ENCODE measurements at places on chromosomes 11 and 22.

DNA sequence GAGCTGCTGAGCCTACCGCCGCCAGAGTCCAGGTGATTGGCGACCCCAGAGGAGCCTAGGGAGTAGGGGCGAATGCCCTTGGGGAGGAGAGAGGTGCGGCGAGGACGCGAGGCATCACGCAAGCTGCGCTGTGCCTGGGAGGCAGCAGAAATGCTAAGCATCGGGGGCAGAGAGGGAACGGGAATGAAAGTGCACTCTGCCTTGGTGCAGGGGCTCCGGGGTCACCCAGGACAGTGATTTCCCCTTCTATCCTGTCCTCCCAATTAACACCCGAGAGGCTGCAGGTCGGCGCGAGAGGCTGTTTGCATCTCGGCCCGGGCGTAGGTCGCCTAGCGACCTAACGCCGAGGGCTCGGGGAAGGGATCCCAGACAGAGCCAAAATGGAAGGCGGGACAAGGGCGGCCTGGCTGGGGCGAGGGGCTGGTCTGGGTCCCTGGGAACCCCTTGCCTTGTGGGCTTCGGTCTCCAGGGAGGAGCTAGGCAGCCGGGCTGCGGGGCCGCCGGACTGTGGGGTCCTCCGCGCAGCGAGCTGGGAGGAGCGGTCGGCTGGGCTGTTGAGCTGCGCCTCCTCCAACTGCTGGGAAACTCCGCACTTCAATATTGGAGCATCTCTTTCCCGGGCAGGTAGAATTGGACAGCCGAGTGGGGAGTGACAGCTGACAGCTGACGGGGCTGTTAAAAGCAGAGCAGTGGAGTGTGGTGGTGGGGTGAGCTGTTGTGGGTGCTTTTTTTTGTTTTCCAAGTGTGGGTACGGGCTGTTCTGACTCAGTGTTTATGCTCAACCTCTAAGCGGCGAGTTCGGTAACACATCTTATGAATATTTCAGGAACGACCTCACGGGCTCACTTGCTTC, 657 bp downstream of the ELMOD1 start:
- DNase-seq, result peak; percentile 10

DNA sequence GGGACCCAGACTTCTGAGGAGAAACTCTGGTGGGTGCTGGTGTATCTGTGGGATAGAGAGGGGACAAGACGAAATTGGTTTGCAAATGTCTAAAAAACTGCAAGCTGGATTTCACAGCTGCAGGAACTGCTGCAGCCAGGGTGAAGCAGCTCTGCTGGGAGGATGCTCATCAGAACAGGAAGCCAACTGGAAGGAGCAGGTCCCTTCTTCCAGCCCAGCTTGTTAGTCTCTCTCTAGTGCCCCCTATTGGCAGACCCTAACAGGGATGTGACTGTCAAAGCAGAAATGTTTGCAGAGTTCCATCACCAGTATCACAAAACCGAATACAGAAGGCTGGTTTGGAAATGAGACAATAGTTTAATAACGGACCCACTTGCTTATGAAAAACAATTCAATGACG, 74.8 kb upstream of the SLC22A12 start:
- no peak for DNase-seq

- no peak for DNase-seq
Observed at GRCh38 chr11:30316237-30316636, 6.7 kb upstream of the ARL14EP start.

DNA sequence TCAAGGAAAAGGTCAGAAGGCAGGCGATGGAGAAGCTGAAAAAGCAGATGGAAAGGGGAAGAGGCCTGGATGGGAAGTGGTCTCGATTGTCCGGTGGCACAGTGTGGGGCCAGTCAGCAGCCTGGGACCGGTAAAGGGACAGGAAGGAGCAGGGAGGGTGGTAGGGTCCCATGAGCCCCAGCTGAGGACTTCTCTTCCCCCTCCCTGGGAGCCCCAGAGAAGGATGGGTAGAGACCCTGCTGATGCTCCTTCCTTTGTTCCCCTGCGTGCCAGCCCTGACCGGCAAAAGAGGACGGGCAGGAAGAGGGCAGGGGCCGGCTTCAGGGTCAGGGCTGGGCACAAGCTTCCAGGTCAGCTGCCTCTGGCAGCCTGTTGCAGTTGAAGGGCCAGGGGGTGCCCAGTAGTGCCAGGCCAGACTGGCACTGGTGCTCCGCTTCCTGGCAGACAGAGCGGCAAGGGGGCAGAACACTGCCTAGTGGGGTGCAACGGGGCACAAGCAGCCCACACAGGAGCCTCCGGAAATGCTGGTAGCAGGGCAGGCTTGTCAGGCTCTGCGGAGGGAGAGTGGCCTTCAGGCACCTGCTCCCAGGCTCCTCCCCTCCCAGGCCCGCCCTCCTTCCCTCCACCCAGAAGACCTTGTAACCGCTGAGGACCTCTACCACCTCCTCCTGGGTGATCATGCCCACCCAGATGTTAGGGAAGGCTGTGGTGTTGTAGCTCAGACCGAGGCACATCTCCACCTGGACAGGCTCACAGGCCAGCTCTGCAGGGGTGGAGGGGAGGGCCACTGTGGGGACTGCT, 739 bp upstream of the C1QTNF5 start:
- DNase-seq, result no peak

DNA sequence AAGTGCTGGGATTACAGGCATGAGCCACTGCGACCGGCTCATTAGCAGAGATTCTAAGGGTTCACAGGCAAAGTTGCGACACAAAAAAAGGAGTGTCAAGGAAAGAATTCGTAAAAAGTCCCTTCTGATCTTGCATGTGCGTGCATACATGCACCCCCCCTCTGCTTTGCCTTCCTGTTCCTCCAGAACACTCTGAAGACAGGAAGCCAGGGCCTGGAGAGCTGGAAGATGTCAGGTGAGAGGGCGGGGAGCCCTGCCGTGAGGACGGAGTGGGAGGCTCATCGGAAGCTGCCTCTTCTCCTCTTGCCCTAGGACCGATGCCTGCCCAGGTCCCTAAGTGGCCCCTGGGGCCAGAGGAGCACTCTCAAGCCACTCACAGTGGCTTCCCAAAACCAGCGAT, 89.1 kb downstream of the LARGE1 start:
- DNase-seq, result no peak

DNA sequence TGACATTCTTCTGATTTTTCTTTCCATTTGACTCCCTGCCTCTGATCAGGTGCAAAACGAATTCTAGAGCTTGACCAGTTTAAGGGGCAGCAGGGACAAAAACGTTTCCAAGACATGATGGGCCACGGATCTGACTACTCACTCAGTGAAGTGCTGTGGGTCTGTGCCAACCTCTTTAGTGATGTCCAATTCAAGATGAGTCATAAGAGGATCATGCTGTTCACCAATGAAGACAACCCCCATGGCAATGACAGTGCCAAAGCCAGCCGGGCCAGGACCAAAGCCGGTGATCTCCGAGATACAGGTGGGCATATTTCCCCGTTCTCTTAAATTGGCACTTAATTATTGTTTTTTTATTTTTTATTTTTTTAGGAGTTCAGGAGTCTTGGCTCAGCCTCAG, 15.4 kb downstream of the XRCC6 start:
- peak; percentile 33 for DNase-seq

DNA sequence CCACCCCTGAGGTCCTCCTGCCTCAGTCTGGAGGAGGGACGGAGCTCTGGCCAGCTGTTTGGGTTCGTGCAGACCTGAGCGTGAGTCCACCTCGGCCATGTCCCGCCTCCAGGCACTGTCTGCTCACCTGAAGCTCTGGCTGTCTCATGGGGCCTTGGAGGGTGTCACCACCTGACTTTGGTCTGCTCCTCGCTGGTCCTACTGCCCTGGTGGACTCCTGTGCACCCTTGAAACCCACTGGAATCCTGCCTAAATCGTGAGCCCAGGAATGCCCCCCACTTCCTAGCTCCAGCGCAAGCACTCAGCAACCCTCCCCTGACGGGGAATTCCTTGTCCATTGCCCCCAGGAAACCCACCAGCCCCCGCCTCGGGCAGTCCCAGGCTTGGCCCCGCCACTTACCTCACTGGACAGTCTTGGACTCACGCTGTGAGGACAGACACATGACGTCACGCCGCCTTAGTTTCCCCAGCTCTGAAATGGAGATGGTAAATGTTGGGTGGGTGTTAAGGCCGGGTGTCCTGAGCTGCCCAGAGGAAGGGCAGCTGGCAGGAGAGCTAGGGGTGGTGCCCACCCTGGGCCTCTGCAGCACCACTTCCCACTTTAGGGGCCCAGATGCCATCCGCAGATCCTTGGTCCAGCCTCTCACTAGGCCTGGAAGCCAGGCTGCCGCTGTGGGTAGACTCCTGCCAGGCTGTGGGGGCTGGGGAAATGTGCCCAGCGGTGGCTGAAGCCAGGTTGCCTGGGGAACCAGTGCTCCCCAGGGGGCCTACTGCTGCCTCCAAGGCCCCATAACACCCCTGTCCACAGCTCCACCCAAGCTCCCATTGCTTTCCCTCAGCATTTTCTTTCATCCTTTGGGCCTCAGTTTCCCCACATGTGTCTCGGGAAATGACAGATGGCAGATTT, 18.2 kb upstream of the TBX1 start:
- no peak for DNase-seq

GRCh38 chr11:45345491-45345890, 59.4 kb upstream of the SYT13 start:
- DNase-seq, result no peak

GRCh38 chr22:48595511-48595905, 1232.2 kb downstream of the BRD1 start:
- no peak for DNase-seq

DNA sequence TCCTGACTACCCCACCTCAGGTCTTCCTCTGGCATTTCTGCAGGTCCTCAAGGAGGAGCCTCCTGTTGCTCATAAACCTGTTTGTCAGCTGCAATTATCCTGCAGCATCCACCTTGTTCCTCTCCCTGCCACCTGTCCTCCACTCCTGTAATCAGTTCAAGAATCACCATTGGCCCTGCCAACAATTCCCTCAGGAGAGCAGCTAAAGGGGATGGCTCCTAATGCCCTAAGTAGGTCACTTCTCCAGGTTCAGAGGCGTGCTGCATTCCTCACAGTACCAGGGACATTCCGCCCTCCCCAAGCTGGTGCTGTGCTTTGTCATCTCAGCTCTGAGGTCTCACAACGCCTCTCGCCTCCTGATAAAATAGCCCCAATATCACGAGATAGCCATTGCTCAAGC, 2.1 kb downstream of the CLDN25 start:
- no peak for DNase-seq

DNA sequence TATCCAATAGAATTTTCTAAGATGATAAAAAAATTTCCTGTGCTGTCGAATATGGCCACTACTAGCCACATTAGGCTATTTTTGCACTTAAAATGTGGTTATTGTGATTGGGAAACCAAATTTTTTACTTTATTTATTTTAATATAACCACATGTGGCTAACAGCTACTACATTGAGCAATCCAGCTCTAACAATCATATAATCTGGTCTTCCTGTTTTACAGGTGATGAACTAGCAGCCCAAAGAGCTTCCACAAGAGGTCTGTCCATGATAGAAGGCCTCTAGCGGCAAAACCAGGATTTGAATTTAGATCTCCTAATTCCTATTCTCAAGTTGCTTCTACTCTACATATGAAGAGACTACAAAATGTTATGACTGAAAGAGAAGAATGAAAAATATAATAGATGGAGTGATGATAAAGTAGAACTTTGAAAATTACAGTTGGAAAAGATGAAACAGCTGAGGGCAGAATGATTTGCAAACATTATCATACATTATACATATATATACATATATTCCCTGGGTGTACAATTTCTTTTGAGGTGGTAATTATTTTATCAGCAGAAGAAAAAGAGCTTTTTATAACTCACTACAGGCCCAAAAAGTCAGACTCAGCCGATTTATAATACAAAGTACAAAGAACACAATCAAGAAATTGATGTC, 363.5 kb upstream of the PITPNB start:
- DNase-seq, result no peak

GRCh38 chr11:68841718-68842426, at the start of gene CPT1A:
CPT1A (minus strand) TSS chr11:68841916; CDS start chr11:68815474, 26,442 bp downstream.
- peak; percentile 83 for DNase-seq

GRCh38 chr22:37967147-37967546, 13.6 kb downstream of the POLR2F start:
- no peak for DNase-seq

DNA sequence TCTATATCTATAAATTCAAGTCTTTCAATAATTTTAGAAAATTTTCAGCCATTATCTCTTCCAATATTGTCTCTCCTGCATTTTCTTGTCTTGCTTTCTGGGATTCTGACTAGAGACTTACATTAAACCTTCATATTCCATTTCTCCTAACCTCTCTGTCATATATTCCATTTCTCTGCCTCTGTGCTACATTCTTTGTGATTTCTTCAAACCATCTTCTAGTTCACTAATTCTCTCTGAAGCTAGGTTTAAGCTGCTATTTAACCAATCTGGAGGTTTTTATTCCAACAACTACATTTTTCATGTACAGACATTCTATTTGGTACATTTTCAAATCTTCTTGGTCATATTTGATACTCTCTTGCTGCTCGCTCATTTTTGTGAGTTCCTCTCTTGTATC, 122.5 kb downstream of the TTC28 start:
- no peak for DNase-seq

DNA sequence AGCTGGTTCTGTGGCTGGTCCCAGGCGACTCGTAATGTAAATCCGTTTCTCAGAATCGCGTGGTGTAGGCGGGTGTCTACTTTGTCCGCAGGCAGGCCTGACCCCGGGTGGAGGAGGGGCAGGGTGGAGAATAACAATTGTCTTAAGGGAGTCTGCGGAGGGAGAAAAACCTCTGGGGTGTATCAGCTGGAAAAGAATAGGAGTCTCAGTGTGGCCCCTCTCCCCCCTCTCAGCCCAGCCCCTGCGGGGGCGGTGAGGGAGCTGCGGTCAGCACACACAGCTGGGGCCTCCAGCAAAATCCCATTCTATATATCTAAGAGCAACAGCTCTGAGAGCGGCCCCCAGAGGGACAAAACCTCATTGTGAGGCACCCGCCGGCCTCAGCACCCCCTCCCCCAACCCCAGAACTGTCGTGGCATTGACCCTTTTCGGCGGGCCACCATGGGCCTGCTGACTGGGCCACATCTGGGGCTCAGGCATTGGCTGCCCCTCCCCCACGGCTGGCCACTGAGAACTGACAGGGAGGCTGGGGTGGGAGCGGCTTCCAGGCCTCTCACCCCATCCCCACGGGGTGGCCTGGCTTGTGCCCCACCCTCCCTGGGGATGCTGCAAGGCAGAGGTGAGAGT, 2.7 kb upstream of the MYRF start:
- DNase-seq, result no peak

GRCh38 chr11:44416776-44417175, 106.8 kb upstream of the ALX4 start:
- no peak for DNase-seq

DNA sequence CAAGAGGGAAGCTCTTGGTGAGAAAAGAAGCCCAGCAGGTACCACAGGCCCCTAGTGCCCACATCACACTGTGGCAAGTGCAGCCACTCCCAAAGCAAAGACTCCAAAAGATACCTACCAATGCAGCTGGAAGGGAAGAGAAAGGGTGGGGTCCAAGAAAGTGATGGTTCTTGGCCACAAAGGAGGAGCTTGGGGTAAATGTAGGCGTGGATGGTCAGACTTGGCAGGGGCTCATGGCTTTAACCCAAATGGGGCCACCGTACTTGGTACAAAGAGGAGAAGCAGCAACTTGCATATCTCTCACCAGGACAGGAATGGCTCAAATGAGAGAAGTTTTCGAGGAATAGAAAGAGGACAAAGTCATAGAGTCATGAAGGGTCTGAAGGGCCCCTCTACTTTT, 4.8 kb downstream of the MAP3K11 start:
- DNase-seq, result no peak

Measured in A549 (cell line).